ENCODE measurements at places on chromosomes 5 and 9.
A peak's percentile ranks its signal among the peaks of the same experiment; 100 is the strongest.

DNA sequence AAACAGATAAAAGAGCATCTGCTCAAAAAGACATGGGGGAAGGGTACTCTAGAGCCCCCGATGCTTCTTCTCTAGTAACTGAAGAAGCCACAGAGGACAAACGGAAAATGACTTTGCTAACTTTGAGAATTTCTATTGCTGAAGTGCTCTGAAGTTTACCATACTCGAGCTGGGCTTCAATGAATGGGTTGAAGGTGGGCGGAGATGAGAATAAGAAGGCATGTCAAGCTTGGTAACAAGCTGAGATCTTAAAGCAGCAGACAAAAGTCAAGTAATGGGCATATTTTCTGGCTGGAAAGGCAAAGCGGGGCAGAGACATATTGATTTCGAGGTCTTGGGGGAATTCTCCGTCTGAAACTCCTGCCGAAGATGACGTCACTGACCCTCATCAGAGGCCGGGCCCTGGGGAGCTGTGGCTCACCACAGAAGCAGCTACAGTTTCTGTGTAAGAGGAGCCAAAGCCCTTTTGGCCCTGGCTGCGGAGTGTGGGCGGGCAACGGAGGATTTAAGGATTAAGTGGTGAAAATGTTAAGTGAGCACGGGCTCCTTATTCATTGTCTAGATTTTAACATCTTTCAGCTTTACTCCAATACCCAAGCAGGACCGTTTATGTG is 115.8 kb upstream of the SLIT3 start:
- peak; percentile 77 for DNase-seq

- DNase-seq, result no peak
Observed at GRCh38 chr5:148120317-148120716, 48.0 kb upstream of the SPINK14 start.

- DNase-seq, result peak; percentile 89
Observed at GRCh38 chr9:16368237-16369087, 502.0 kb downstream of the BNC2 start.

- no peak for DNase-seq
Observed at GRCh38 chr5:137279521-137280231, 219.4 kb downstream of the SPOCK1 start.
